AG09309 (cell line): ENCODE measurements at places on chromosomes 1 and 21.

DNA sequence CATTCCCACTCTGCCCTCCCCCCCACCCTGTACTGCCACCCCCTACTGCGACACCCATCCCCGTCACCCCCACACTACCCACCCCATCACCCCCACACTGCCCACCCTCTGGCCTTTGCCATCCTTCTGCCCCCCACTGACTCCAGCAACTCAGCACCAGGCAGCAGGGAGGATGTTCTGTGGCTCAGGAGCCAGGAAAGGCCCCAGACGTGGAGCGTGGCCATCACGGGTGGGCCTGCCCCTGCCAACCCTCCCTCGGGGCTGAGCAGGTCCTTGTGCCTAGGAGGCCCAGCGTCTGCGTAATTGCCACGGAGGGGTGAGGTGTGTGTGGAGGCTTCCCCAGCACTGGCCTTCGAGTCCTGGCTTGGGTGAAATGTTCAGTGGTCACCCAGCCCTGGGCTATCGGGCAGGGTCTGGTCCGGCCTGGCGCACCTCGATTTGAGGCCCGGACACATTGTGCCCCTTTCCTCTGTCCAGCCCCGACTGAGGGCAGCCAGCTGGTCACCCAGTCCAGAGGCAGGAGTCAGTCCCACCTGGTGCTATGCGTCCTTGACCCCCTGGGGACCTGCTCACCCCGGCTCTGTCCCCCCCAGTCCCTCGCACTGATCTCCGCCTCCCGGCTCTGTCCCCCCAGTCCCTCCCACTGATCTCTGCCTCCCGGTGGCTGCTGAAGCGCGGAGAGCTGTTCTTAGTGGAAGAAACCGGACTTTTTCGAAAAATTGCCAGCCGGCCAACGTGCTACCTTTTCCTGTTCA lies 23.0 kb downstream of the ARHGEF16 start:
- DNase-seq = no peak

DNA sequence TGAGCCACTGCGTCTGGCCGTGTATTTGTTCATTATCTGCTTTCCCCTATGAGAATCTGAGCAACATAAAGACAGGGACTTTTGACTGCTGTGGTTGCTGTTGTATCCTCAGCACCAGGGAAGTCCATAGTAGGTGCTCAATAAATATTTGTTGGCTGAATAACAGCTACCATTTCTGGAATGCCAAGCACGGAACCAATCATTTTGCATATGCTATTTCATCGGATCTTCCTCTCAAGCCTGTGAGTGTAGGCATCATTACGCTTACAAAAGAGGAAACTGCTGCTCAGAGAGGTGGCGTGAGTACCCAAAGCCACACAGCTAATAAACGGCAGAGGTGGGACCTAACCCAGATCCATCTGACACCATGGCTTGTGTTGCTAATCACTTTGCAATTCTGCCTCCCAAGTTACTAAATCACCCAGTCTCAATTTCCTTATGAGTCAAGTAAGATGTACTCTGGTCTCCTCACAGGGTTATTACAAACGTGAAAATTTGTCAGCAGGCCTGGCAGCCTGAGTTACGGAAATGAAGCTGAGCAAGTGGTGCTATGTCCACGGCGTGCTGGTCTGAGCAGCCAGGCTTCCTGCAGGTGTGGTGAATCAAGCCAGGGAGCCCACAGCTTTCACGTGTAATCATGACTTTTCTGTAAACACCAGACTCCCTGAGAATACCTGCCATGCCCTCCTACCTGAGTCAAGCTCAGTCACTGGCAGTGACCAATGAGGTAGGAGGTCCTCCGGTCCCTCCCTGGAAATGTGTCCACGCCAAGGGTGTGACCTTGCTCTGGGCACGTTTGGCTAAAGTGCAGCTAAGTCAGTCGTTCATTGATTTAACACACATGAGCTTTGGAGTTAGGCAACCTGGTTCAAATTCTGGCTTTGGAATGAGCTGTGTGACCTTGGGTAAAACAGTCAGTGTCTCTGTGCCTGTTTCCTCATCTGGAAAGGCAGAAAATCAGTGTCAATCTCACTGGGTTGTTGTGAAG lies 4.8 kb upstream of the RHCE start:
- no peak for DNase-seq

DNA sequence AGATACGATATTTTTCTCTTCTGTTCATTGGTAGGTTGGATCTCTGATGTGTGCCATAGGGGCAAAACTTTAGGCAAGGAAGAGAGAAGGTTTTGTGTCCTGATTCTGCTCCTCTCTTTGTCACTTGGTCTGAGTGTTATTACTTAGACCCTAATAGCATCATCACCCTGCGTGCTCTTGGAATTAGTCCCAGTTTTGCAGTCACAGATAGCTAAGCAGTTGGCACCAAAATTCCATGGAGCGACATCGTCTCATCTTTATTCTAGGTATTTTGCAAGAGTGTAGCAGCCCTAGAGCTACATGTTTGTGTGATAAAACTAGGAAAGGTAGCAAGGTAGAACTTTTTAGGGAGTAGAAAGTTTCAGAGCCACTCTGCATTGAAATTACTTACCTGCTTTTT lies 23.8 kb downstream of the PIP5K1A start:
- DNase-seq = no peak

DNA sequence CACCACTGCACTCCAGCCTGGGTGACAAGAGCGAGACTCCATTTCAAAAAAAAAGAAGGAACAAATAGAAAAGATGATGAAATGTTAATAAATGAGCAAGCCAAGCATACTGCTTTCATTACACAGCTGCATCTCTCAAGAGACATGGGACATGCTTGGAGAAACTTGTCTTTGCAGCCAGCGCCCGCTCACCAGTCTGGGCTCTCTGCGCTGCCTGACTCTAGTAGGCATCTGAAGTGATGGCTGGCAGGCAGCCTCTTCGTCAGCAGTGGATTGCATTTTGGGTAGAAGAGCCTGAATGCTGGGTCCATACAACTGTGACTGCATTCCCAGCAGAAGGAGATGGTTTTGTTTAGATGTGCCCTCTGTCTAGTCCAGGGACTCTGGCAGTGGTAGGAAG lies 48.0 kb downstream of the IL6R start:
- no peak for DNase-seq

DNA sequence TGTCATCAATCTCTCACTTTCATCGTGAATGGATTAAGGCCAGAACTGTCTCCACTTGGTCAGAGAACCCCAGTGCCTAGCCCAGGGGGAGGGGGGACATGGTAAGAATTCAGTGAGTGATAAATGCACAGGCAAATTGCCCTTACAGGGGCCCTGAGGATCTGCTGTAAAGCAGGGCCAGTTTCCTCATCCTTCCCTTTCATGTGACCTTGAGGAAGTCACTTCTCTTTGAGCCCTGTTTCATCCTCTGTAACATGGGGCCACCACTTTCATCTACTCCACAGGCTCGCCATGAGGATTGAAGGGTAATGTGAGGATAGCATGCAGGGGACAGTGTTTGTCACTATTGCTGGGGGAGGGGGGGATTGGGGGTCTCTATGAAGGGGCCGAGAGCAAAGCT lies 28.1 kb upstream of the C1QA start:
- no peak for DNase-seq

- no peak for DNase-seq
Observed at GRCh38 chr1:17646444-17647280, 107.2 kb downstream of the ARHGEF10L start.

DNA sequence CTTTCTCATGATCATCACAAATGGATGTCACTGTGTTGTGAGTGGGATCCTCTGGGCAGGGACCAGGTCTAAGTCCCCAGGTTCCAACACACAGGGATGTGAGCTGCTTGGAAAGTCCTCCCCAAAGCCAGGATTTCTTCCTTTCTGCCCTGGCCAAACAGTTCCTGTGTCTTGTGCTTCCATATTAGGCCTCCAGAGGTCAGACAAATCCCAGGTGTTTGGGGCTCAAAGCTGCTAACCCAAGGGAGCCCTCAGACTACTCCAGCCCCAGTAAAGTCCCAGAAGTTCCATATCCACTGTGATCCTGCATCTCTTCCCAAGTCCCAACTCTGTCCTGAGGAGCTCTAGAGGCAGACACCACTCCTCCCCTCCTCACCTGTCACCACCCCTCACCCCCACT lies 27.7 kb upstream of the MAGOH start:
- no peak for DNase-seq

GRCh38 chr1:41434748-41435449 lies 49.6 kb downstream of the EDN2 start:
- no peak for DNase-seq

GRCh38 chr1:107594536-107594935 lies 370.4 kb downstream of the VAV3 start:
- DNase-seq = no peak

DNA sequence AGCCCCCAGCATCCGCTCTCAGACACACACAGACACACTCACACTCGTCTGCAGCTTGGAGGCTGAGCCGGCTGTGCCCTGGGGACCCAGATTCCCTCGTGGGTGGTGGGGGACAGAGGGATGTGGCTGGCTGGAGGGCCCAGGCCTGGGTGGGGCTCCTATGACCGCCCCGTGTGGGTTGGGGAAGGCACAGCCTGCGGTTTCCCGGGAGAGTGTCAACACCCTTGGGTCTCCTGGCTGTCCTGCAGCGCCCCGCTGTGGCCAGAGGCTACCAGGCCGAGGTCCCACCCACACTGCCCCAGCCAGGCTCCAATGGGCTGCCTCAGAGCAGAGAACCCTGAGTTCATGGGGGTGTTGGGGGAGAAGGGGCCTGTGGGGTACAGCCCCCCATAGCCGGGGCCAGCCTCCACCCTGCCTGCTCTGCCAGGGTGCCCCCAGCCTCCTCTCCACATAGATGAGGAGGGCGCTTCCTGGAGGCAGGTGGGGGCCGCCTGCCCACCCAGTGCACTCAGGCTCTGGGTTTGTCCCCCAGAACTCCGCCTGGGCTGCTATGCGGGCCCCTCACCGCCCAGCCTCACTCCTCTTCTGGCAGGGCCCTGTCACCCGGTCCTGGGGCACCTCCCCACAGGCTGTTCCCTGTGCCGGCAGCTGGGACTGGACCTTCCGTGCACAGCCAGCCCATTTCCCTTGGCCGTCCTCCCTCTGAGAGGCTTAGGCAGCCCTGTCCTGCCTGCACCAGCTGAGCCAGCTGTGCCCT lies at the start of gene TTC34:
TSS of gene TTC34 (minus strand) at position 159 of the 757 bp plus-strand sequence. CDS start 866 bp downstream, outside the sequence.
- no peak for DNase-seq

- no peak for DNase-seq
Observed at GRCh38 chr1:54230507-54231339, 30.8 kb downstream of the MRPL37 start.

DNA sequence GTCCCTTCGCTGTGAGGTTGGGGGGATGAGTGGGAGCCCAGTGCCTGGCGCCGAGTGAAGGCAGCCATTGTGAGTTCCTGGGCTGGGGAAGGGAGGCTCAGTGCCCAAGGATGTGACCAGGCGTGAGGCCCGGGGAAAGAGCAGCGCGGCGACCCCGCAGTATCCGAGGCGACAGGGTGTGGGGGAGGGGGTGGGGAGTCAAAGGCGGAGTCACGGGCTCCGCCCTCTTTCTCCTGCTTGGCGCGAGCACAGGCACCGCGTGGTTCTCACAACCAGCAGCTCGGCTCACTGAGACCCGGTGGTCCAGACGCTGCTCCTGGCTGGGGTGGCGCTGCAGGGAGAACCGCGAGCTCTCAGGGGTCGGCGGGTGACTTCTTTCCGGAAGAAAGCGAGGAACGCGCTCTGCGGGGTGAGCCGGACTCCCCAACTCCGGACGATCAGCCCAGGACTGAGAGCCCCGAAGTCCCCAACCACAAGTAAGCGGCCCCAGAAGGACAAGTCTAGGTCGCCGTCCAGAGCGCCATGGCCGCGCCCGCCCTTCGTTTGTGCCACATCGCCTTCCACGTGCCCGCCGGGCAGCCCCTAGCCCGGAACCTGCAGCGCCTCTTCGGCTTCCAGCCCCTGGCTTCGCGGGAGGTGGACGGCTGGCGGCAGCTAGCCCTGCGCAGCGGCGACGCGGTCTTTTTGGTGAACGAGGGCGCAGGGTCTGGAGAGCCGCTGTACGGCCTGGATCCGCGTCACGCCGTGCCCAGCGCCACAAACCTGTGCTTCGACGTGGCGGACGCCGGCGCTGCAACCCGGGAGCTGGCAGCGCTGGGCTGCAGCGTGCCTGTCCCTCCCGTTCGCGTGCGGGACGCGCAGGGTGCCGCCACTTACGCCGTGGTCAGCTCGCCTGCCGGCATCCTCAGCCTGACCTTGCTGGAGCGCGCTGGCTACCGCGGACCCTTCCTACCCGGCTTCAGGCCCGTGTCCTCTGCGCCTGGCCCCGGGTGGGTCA lies at the start of gene HPDL:
TSS of gene HPDL (plus strand) at position 269 of the 997 bp plus-strand sequence. CDS start at position 523, 254 bp downstream.
- no peak for DNase-seq

DNA sequence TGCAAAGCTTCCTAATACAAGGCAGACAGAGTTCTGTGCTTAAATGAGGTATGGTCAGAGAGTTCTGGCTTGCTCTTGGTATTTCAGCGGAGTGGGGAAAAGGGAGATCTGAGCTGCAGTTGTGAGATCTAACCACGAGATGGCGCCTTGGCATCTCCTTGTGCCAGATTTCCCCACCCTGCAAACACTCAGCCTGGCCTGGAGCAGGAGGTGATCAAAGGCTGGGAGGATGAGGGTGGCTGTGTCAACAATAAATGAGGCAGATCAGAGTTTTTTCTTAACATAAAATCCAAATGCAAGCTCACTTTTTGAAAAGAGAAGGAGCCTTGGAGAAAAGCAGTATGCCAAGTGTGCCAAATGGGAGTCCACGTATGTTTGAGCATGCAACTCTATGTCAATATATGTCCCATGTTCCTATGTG lies 4.1 kb upstream of the TFAP2E start:
- no peak for DNase-seq

GRCh38 chr1:115456441-115456961 lies 118.5 kb upstream of the NGF start:
- DNase-seq = peak; percentile 3

GRCh38 chr21:46431884-46432488 lies 26.7 kb upstream of the DIP2A start:
- no peak for DNase-seq

GRCh38 chr1:201285846-201286245 lies 2.5 kb downstream of the PKP1 start:
- DNase-seq = no peak

GRCh38 chr1:226489718-226490425 lies 58.7 kb upstream of the STUM start:
- DNase-seq = no peak

- no peak for DNase-seq
Observed at GRCh38 chr1:207003210-207003609, 29.3 kb downstream of the C1orf116 start.

DNA sequence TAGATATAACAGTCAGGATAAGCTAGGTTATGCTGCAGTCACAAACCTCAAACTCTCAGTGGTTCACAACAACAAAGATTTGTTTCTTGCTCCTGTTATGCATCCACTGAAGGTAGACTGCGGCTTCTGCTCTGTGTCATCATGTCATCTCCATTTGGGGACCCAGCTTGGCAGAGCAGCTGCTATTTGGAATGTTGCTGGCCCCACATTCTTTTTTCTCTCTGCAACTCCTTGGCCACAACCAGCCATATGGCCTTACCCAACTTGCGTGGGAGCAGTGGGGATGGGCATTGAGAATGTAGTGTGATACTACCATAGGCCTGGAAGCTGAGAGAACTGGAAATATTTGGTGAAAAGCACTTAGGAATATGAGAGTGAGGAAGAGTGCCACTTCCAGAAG lies 26.4 kb downstream of the AGO4 start:
- DNase-seq = no peak
